ENCODE measurements at places on chromosomes 1 and 21.

- peaks cover 44% of the 10 kb centered on the region for H3K36me3 ChIP-seq
- no peak overlapping the region for H3K4me3 ChIP-seq
- H3K27me3 ChIP-seq = no peaks in the 10 kb centered on the region
Observed at GRCh38 chr1:46268578-46268977, 21.0 kb downstream of the RAD54L start.

DNA sequence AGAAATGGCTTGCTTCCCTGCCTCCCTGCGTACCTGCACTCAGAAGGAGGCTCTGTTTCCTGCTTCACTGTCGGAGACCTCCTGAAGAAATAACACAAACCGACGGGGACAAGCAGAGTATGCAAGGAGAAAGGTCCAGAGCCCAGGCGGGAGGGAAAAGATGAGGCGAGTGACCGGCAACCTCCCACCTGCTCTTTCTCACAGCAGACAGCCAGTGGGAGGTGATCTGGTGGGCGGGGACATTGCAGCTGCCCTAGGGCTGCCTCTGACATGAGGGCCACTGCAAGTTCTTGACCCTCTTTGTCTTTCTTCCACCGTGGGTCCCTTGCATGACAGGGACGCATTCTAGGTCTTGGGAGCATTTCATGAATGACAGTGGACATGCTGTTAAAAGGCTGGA is 368.2 kb downstream of the CAMTA1 start:
- no peak for DNase-seq
- no peaks in the 10 kb centered on the region for H3K36me3 ChIP-seq
- H3K27me3 ChIP-seq = no peaks in the 10 kb centered on the region
- H3K4me3 ChIP-seq = no peak overlapping the region
- no peak overlapping the region for H3K27ac ChIP-seq

- peaks cover 8% of the 10 kb centered on the region for H3K4me1 ChIP-seq
- no peak for DNase-seq
- no peak overlapping the region for H3K27ac ChIP-seq
- H3K4me3 ChIP-seq = no peak overlapping the region
- no peaks in the 10 kb centered on the region for H3K27me3 ChIP-seq
Observed at GRCh38 chr1:171263901-171264300, 15.6 kb downstream of the FMO1 start.

DNA sequence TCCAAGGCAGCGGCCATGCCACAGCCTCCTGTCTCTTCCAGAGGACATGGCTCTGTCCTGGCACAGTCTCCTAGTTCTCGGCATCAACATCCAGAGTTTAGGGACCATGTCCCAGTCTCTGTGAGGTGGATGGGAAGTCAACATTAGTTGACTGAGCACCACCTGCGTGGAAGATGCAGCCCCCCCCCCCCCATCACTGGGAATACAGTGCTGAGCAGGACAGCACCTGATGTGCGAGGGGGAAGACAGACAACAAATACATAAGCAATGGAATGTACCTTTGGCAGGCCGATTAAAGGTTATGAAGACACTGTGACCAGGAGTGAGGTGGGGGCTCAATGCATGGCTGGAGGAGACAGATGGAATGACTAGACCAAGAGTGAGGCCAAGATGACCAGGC is 26.6 kb downstream of the KNCN start:
- no peaks in the 10 kb centered on the region for H3K36me3 ChIP-seq
- peaks cover 68% of the 10 kb centered on the region for H3K27me3 ChIP-seq
- H3K4me3 ChIP-seq = peak overlapping the region; percentile 21
- H3K4me1 ChIP-seq = peaks cover 17% of the 10 kb centered on the region
- no peak overlapping the region for H3K27ac ChIP-seq

GRCh38 chr1:51519865-51520699 is 1.0 kb upstream of the EPS15 start:
- H3K36me3 ChIP-seq = no peaks in the 10 kb centered on the region
- no peak overlapping the region for H3K27ac ChIP-seq
- H3K4me1 ChIP-seq = no peaks in the 10 kb centered on the region
- no peaks in the 10 kb centered on the region for H3K27me3 ChIP-seq
- DNase-seq = no peak
- no peak overlapping the region for H3K4me3 ChIP-seq
